ENCODE measurements at places on chromosomes 5 and 9.
A peak's percentile ranks its signal among the peaks of the same experiment; 100 is the strongest.

DNA sequence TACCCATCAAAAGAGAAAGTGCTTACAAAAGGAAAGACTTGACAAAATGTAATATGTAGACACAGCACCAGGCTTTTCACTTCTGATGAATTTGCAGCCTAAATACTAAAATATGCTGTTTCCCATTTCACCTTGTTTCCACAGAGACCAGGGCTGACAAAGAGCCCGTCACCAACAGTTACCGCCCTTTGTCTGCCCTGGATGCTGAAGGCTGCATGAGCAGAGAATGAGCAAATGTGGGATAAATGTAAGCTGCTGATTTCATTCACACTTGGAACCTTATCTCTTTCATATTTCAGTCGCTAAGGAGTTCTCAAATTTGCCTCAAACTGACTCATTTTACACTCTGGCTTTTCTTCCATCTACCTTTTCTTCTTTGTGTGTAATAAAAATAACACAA is 213.9 kb downstream of the TMEM167A start:
- no peak for DNase-seq

DNA sequence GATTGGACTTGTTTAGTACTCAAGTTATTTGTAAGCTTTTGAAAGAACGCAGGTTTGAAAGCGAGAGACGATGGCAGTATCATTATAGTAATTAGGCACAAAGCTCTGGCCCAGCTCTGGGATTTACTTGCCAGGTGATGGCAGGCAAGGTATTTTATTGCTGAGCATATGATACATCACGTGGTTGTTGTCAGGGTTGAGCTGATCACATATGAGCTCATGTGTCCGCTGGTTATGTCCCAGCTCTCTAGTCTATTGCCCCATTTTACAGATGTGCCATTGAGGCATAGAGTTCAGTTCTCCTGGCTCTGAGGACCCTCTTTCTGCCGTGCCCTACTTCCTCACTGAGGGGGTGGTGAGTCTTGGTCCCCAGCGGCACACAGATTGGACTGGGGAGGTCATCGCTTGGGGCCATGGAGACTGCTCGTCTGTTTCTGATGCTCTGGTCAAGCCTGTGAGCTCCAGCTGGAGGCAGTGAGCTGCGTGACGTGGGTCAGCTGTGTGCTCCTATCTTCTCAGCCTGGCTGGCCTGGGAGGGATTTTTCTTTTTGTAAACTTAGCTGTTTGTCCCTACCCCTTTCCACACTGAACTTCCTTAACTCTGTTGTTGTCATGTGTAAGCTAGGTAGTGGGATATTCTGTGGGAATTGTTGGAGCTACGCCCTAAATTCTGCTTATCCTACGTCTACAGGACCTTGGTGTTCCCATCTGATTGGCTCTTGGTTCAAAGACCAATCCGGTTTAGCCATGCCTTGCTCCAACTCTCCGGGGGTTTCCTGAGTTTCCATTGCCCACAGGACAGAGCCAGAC is 2.2 kb downstream of the NXNL2 start:
- no peak for DNase-seq

DNA sequence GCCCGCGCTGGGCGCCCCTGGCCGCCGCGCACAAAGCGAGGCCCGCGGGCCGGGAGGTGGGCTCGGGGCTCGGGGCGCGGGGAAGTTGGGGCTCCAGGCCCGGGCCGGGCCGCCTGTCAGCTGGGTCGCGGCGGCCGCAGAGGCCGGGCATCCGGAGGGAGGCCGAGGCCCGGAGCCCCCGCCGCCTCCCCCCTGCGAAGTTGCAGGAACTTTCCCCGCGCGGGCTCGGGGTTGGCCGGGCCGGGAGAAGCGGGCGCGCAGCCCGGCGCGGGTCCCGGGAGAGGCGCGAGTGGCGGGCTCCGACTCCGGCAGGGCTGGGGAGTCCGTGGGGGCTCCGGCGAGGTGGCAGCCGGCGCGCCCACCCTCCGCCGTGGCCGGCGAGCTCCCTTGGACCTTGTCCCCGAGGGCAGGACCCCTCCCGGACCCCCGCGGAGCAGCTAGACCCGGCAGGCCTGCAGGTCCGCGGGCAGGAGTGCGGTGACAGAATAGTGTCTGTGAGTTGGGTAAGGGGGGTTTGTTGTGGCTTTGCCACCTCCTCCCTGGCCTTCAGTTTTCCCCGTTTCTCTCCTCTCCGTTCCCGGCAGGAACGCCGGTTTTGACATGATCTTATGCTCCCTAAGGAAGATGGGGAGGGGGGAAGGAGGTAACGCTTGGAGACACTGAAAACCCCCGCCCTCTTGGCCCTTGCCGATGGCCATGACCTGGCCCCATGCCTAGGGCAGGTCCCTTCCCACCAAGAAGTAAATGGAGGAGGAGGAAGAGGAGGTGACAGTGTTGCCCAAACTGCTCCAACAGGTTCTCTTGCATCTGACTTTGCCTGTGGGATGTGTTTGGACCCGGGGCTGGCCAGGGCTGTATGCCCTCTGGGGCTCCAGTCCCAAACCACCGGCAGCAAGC is 942 bp downstream of the PHF2 start:
- DNase-seq = peak; percentile 20

DNA sequence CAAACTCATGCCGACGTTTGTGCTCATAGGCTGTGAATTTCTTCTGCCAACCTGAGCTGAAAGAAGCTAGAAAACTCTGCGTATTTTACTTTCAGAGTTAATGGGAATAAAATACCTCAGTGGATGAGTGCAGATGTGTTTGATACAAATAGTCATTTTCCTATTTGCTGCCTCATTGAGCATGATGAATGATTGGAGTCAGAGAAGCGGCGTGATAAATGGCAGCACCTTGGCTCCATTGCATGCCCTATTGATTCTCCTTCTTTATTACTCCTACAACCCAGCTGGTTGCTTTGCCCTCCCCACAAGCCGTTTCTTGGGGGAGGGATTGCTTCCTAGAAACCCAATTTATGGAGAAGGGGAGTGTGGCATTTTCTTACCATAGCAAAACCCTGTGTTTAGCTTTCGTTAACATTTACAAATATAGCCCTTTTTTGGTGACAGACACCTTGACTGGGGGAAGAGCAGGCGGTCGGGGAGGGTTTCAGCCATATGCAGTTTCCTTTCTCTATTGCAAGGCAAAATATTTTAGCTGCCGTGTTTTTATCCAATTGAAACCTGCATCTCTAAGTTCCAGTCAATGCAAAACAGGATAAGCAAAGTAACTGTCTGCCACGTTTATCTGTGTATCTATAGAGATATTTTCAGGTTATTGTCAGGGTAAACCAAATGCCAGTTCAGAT is 93.1 kb upstream of the TBCA start:
- no peak for DNase-seq

DNA sequence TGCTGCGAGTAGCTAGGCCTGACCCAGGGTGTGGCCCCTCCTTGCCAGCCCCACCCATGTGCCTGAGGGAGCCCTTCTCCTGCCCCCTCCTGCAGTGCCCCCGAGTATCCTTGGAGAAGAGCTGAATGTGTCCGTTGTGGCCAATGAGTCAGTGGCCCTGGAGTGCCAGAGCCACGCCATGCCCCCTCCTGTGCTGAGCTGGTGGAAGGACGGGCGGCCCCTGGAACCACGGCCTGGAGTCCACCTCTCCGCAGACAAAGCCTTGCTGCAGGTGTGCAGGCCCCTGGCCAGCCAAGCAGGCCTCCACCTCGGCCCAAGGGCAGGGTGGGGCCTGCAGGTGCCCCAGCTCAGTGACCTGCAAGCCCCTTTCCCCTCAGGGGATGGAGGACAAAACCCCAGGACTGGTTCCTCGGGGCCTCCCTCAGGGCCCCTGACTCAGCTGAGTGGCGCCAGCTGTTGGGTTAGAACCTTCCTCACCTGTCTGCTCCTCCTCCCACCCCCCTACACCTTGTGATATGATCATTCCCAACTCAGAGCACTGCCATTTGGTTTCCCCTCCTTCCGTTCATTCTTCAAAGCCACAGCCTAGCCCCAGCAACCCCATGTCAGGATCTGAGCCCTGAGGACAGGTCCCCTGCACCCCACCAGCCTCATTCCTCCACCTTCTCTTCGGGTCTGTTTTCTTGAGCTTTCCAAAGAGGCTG is 80.0 kb upstream of the ASS1 start:
- peak; percentile 35 for DNase-seq

GRCh38 chr9:137028263-137029057 is 423 bp upstream of the ABCA2 start:
- DNase-seq = peak; percentile 57

- peak; percentile 38 for DNase-seq
These were observed 146.5 kb downstream of the FANCC start for GRCh38 chr9:95171001-95171400.

DNA sequence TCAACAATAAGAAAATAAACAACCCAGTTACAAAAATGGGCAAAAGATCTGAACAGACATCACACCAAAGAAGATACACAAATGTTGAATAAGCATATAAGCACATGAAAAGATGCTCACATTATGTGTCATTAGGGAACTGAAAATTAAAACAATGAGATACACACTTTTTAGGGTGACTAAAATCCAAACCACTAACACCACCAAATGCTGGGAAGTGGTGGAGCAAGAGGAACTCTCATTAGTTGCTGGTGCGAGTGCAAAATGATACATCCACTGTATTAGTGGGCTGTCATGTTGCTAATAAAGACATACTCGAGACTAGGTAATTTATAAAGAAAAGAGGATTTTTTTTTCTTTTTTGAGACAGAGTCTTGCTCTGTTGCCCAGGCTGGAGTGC is 329.1 kb downstream of the TMEM38B start:
- no peak for DNase-seq

GRCh38 chr5:59547731-59548130 is 345.8 kb downstream of the PDE4D start:
- no peak for DNase-seq

DNA sequence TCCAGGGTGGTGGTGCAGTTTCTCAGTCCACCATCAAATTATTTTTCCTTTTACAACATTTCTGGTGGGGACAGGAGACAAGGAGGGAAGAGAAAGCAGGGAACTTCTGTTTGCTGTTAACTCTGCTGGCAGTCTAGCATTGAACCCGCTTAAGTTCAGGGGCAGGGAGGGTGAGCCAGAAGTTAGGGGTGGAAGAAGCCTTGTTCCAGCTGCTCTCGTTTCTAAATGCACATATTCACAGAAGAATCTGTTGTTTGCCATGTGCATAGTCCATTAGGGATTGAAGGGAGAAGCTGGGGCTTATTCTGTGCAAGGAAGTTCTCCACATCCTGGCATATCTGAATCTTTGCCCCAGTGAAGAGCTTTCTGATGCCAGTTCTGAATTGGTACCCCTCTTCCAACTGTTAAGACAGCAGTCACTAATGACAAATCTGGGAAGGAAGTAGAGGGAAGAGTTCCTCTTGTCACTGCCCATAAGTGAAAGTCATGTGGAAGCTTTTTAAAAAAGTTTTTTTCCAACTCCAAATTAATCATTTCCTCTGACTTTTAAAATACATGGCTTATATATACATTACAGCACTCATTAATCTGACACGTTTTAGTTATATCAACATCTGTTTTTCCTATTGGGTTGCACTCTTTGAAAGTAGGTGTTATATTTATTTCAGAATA is 32.6 kb upstream of the ACOT12 start:
- DNase-seq = no peak

DNA sequence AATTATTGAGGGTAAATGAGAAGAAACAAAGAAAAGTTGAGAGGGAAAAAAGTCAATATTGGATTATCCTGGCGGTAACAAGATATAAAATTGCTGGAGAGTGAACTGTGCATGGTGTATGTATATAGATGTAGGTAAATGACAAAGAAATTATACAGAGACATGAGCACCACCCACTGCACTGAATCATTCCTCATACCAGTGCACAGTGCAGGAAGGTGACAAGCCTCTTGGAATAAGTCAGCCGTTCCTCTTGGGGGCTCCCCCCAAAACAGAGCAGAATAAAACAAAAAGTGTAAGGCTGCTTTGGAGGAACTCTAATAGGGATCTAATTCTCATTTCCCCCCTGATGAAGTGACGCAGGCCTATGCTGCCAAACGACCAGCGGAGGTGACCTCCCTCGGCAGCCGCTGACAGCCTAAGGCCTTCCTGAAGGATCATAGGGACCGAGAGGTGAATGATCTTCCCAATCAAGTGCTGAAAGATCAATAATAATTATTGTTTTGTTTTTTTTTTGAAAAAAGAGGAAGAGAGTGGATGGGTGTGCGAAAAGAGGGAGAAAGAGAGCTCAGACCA is 245.0 kb downstream of the PSAT1 start:
- no peak for DNase-seq

DNA sequence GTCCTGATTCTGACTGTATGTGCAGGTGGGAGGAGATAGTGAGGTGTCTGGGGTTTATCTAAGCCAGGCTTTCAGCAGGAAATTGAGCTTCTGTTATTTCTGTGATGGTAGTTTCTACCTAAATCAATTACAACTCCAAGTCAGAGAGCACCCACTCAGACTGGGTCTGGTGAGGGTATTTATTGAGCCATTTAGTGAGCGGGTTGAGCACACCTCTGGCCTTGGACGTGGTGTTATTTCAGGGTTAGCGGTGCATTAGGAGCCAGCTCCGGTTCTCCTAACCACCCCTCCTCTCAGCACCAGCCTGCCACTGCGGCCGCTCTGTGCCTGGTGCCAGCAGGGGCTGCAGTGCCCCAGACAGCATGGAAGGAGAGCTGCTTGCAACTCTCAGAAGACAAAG is 238.9 kb downstream of the CACNA1B start:
- no peak for DNase-seq

DNA sequence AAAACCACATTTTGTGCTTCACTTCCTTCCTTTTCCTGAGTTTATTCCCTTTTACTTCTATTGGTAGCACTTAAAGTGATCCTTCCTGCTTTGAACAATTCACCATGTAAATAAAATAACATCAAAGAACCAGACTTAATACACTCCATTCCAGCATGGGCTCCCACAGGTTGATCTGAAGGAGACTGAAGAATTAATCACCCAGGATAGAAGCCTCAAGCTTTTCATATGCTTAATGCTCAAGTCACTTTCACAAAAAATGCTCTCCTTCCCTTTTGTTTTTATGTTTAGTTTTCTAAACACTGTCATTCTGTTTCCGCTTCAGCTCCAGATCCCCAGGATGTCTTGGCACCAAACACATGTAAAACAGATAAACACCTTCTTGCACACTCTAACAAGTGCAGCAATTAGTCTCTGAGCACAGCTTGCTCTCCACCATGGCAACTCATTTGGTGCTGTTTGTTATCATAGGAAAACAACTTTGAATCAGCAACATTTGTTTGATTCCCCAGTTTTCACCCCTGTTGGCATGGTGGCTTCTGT is 37.0 kb downstream of the DMRTA1 start:
- DNase-seq = no peak

DNA sequence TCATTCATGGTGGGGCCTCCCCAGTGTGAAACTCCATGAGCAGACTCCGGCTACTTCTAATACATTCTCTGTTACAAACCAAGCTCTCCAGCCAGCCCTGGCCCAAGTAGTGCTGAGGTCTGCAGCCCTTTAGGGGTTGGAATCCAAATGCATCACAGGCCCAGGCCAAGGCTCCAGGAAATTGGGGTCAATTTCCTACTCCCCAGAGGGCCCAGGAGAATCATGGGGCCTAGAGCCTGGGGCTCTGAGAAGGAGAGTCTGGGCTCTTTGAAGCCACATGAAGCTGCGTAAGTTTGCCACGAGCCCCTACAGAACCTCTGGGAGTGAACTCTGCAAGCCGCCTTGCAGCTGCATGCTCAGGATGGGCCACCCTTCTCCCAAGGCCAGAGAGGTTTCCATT is 206.4 kb downstream of the PAPPA start:
- DNase-seq = no peak

Data from EL (cell line).